Breast epithelium (tissue), 4 donors: ENCODE measurements at places on chromosomes 5 and 9. TPM values are rescaled to one million over a fixed set of nuclear protein-coding genes. Genes with fewer than 3 reads are reported as not detected.
A peak's percentile ranks its signal among the peaks of the same experiment; 100 is the strongest.

Gene MSMP
- not detected for total RNA-seq

- no peaks in the 10 kb centered on the region for H3K36me3 ChIP-seq
- DNase-seq: no peak
- H3K27ac ChIP-seq: no peak overlapping the region
- no peaks in the 10 kb centered on the region for H3K4me1 ChIP-seq
- no peaks in the 10 kb centered on the region for H3K27me3 ChIP-seq
Observed at GRCh38 chr9:92938025-92938424, 9.3 kb upstream of the FGD3 start.

DNA sequence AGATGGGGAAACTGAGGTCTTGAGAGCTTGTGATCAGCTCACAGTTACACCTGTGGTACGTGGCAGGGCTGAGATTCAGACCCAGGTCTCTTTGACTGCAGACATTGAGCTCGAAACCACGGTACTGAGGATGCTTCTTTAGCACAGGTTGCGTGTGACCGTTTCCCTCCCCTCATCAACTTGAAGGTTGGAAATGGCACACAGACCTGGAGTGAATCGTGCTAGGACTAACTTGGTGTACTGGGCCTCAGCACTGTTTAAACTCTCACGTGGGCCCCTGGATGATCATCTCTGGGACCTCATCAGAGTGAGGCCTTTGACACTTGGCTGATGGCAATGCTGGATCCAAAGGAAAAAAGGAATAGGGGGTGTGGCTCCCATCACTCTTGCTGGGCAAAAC lies 106.0 kb downstream of the MVB12B start:
- H3K4me3 ChIP-seq: no peak overlapping the region
- no peaks in the 10 kb centered on the region for H3K27me3 ChIP-seq
- DNase-seq: no peak
- no peaks in the 10 kb centered on the region for H3K4me1 ChIP-seq

DNA sequence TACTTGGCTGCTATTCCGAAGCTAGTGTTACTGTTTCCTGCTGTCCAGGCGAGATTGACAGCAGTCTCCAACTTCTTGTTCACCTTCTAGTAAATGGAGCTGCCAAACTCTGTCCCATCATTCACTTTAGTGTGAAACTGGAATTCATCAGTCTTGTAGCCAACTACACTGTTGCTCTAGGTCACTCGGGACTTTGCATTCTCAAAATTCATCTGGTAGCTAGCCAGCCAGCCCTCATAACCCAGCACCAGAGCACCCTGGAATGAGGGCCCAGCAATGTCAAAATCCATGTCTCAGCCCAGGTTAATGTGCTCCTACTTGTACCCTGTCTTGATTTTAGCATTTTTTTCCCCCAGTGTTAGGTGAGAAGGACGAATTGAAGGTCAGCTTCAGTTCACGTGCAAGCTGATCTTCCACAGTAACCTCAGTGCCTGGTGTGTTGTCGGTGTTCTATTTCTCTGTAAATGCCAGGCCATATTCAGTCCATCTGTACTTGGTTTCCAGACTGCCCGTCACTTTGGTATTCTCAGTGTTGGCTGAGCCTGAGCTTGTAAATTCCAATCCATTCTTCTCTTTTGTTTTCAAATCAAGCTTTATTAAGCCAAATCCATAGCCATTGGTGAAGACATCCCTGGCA lies 28.9 kb downstream of the ZNF169 start:
- no peak for DNase-seq
- no peaks in the 10 kb centered on the region for H3K36me3 ChIP-seq
- no peaks in the 10 kb centered on the region for H3K27me3 ChIP-seq
- no peak overlapping the region for H3K27ac ChIP-seq

DNA sequence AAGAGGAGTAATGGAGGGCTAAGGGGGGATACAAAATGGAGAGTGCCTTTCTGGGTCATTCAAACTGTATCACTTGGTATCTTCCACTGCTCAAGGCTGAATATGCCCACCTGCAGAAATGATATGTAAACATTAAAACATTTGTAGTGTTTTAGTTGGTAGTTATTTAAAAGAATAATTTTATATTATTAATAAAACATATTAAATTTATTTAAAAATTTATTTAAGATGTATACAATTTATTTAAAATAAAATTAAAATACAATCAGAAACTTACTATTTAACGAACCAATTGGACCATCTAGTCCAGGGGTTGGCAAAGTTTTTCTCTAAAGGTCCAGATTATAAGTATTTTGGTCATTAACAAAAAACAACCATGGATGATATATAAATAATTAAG lies 308.5 kb downstream of the PLK2 start:
- H3K27ac ChIP-seq: no peak overlapping the region
- no peaks in the 10 kb centered on the region for H3K27me3 ChIP-seq
- H3K4me1 ChIP-seq: no peaks in the 10 kb centered on the region
- no peak overlapping the region for H3K4me3 ChIP-seq
- H3K36me3 ChIP-seq: no peaks in the 10 kb centered on the region

DNA sequence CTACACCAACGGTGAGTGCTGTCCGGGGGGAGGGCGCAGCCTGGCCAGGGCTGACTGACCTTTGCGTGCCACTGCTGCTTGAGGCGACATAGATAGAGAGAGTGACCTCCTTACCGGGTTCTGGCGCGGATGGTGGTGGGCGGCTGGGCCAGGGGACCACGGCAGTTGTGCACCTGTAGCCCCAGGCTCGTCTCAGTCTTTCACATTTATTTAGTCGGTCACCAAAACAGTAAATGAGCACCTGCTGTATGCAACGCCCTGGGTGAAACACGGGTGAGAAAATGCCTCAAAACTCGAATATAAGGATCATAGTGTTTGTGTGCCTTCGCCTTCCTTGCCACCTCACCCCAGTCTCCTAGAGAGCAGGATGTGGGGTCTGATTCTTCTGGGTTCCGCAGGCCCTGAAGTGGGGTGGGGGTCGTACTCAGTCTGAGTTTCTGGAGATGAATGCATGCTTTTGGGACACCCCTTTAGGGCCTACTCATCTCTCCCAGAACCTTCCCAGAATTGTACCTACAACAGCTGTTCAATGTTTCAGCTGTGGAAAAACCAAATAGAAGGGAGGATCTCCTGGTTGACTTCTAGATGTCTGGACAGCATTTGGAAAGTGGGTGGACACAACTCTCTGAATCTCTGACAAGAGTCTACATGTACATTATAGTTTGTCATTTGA lies 714 bp downstream of the SEC24A start:
- H3K36me3 ChIP-seq: no peaks in the 10 kb centered on the region
- no peak for DNase-seq
- H3K4me3 ChIP-seq: peak overlapping the region; percentile 97
- H3K27ac ChIP-seq: peak overlapping the region; percentile 98
- H3K27me3 ChIP-seq: no peaks in the 10 kb centered on the region
- peaks cover 10% of the 10 kb centered on the region for H3K4me1 ChIP-seq
